Stimulated activated CD8-positive, alpha-beta memory T cell treated with anti-CD3 and anti-CD28 coated beads, Interleukin-15, amount 100 ng/mL, for 24 hours (primary cell): ENCODE measurements at places on chromosomes 11 and 22.

- DNase-seq, result no peak
These were observed 106.5 kb downstream of the TMEM135 start for GRCh38 chr11:87144252-87144651.

GRCh38 chr22:25202290-25202921 lies 2.7 kb downstream of the CRYBB3 start:
- peak; percentile 25 for DNase-seq

GRCh38 chr11:70372076-70372475 lies 26.3 kb upstream of the CTTN start:
- DNase-seq, result no peak

GRCh38 chr22:38554281-38554680 lies 15.7 kb downstream of the DMC1 start:
- no peak for DNase-seq

GRCh38 chr11:79467761-79468160 lies 26.9 kb upstream of the TENM4 start:
- no peak for DNase-seq

GRCh38 chr11:59009661-59010060 lies 70.4 kb downstream of the GLYATL1 start:
- DNase-seq, result no peak

GRCh38 chr22:46758121-46758520 lies 4.3 kb upstream of the TBC1D22A start:
- DNase-seq, result no peak

- DNase-seq, result no peak
These were observed 81.6 kb downstream of the MED15 start for GRCh38 chr22:20588843-20589581.

- DNase-seq, result no peak
These were observed 26.0 kb downstream of the LRRC32 start for GRCh38 chr11:76644591-76644990.

DNA sequence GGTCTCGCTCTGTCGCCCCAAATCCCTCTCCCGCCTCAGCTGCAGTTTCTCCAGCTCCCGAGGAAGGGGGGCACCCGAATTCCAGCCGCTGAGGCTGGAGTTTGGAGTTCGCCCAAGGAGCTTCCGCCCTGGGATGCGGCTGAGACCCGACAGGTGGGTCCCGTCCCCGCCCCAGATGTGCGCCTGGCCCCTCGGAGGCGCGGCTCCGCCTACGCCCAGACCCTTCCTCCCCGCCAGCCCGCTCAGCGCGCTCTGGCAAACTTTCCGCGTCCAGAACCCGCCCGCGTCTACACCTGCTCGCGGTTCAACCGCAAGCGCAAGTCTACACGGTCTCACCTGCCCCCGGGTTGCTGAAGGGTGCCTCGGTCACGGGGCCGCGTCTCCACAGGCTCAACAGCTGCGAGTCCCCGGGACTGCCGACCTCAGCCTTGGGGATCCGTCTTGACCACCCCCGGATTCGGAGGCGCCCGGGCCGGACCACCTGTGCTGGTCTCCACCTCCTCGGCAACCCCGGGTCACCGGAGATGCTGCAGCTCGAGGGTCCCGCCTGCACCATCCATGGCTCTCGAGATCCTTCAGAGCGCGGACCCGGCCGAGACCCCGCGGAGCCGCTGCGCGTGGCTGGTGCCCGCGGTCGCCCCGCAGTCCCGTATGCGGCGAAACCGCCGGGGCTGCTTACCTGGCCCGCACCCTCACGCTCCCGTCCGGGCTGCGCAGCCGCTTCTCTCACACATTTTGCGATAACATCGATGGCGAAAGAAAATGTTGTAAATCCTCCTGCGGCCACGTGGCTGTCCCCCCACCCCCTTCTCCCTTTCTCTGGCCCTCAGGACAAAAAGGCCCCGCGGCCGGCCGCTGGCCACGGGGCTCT lies 63.6 kb downstream of the NFAM1 start:
- no peak for DNase-seq

DNA sequence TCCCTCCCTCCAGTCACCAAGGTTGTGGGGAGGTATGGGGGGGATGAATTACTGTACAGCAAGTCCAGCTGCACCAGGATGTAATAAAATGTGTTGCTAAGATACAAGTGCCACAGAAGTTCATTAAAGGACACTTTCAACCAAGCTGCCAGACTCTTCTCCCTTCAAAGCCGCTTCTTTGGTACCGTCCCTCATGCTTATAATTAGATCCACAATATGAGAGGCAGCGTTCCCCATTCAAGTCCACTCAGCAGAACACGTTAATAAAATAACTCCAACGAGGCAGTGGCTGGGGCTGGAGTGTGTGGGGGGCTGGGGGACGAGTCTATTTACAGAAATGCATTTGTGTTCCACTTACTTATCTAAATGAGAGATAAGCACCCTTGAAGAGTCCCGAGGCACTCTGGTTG lies 14.7 kb downstream of the PHF21B start:
- no peak for DNase-seq

GRCh38 chr11:17388609-17389210 lies at the start of gene KCNJ11:
Gene KCNJ11 (minus strand): TSS chr11:17388659. CDS start chr11:17388091, 568 bp downstream.
- DNase-seq, result no peak

GRCh38 chr22:49004484-49005399 lies 822.9 kb downstream of the BRD1 start:
- no peak for DNase-seq

GRCh38 chr11:6625156-6625831 lies 6.1 kb upstream of the TPP1 start:
- DNase-seq, result no peak

DNA sequence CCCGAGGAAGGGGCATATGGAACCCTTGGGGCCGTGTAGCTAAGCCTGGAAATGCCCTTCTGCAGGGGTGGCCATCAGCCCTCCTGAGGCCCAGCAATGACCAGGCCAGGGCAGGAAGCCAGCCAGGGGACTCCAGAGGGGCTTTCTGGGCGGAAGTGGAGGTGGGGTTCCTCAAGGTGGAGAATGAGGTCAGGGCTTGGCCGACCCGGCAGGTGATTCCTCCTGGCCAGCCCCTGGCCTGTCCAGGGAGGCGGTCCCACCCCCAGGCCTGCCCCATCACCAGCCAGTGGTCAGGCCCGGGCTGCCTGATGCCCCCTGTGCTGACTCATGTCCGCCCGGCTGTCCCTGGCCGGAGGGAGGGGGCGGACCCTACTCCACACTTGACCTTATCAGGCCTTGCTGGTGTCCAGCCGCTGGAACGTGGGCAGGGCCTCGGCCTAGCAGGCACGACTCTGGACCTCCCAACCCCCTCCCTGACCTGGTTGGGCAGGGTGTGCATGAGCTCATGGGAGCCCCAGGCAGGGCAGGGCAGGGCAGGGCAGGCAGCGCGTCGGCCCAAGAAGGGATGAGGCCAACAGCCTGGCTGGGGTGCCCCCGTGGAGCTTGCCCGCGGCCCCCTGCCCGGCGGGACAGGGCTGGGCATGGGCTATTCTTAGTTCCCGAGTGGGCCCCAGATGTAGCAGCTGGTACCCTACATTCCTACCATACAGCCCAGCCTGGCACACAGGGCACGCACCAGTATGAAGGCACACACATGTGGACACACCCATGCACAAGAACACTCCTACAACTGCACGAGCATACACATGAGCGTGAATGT lies 35.9 kb downstream of the RPL3 start:
- DNase-seq, result no peak

DNA sequence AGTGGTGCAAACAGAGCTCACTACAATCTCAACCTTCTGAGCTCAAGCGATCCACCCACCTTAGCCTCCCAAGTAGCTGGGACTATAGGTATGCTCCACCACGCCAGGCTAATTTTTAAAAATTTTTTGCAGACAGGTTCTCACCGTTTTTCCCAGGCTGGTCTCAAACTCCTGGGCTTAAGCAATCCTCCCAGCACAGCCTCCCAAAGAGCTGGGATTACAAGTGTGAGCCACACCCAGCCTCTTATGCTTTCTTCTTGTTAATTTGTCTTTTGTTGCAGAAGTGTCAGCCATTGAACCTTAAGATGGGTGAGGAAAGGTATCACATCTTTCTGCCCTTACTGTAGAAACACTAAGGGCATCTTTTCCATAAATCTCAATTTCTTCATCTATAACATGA lies 34.9 kb downstream of the DENND5A start:
- no peak for DNase-seq

- no peak for DNase-seq
These were observed 73.7 kb upstream of the PTPN5 start for GRCh38 chr11:18865261-18865660.

DNA sequence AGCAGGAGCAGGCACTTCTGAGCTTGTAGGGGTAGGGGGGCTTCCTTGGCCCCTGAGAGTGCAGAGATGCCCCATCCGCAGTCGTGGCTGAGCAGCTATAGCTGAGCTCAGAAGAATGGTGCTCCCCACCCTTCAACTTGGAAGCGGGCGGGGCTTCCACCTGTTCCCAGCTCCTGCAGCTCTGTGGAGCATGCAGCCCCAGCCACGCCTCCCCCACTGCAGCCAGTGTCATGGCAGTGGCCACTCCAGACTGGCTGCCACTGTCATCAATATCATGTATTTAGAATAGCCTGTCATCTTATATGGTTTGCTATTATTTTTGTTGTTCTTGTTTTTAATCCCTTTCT lies 213.1 kb downstream of the LRRC4C start:
- DNase-seq, result no peak

GRCh38 chr22:20248461-20248978 lies 19.6 kb downstream of the RTN4R start:
- no peak for DNase-seq

DNA sequence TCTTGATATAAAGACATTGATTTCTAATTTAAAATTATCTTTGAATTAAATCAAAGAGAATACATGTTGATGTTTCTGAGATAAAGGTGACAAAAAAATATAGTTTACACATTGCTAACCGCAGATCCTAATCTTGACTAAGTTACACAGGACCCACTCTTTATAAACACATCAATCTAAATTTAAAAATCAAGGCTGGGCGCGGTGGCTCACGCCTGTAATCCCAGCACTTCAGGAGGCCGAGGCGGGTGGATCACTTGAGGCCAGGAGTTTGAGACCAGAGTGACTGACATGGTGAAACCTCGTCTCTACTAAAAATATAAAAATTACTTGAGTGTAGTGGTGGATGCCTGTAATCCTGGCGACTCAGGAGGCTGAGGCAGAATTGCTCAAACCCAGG lies 1.9 kb downstream of the ARFGAP3 start:
- no peak for DNase-seq

- DNase-seq, result no peak
These were observed 160.1 kb downstream of the RAB38 start for GRCh38 chr11:88015170-88015569.

DNA sequence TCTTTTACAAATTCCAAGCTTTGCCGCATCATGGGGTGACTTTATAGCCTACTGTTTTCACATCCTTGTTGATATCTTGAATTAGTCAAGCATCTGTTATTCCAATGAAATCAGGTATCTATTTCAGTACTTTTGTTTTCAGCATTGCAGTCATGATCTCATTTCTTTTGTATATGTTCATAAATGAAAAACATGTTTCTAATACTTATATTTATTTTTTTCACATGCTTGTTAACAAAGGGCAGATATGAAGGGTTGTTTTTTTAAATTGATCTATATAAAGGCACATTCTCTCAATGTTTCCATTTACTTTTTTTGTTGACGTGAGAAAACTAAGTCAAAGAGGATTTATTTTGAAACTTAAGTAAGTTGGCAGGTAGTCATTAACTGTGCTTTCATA lies 964.8 kb downstream of the JRKL start:
- no peak for DNase-seq

GRCh38 chr11:83102834-83103233 lies 31.1 kb upstream of the RAB30 start:
- DNase-seq, result no peak

- DNase-seq, result no peak
These were observed 90.0 kb upstream of the NARS2 start for GRCh38 chr11:78664636-78665035.

- DNase-seq, result no peak
These were observed 455.8 kb downstream of the MIAT start for GRCh38 chr22:27113211-27113635.

DNA sequence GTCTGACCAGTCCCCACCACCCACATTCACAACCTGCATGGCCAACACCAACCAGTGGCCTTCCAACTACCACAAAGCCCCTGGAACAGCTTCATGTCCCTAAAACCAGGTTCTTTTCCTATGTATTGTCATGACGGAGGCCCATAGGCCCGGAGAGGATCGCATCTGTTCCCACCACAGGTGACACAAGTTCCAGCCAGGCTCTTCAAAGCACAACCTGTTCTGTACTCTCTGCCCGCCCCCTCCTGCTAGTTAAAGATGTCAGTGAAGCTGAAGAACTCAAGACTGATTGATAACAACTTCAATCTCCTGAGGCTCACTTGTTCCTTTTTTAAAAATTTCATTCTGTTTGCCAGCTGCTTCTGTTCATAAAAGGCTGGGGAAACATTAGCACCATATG lies 121.1 kb upstream of the GUCY1A2 start:
- no peak for DNase-seq

GRCh38 chr11:61967924-61968757 lies 707 bp upstream of the FTH1 start:
- no peak for DNase-seq

- no peak for DNase-seq
These were observed 3.2 kb upstream of the KCNE3 start for GRCh38 chr11:74470526-74470925.

GRCh38 chr11:130995266-130995665 lies 79.0 kb upstream of the SNX19 start:
- no peak for DNase-seq

DNA sequence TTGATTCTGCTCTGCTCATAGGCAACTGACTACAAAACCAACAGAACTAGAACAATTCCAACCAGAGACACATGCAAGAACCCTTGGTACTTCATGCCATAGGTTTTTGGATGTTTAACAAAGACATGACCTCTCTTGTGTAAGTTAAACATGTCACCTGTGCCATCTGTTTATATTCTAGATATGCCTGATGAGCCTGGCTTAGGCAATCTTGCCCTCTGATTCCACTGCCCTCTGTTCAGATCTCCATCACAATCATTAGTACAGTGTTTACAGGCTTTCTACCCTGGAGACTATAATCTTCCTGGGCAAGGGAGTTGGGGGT lies 40.8 kb downstream of the ABTB2 start:
- DNase-seq, result no peak

- no peak for DNase-seq
These were observed 153.9 kb upstream of the MPPED2 start for GRCh38 chr11:30740091-30740490.

DNA sequence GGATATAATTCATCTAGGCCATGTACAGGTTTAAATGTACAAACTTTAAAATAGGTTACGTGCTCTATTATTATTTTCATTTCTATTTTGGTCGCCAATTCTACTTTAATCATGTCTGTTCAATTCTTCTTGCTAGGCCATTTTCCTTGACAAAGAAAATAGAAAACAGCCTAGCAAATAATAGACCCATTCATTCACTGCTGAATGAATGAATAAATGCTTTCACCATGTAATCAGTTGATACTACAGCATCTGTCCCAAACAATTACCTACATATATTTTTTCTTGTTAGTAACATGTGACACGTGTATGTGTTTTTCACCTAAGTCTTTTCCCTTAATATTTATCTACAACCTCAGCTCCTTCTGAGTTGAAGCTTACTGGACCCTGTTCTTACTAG lies 27.5 kb downstream of the SNX19 start:
- no peak for DNase-seq

GRCh38 chr22:36913427-36914389 lies at the start of gene CSF2RB:
Gene CSF2RB (plus strand): TSS chr22:36913628. CDS start chr22:36922208, 8,580 bp downstream.
- no peak for DNase-seq
